ENCODE measurements at places on chromosomes 16 and 17. TPM values are rescaled to one million over a fixed set of nuclear protein-coding genes. Genes with fewer than 3 reads are reported as not detected.

Gene P2RX5
- 18.3 TPM for total RNA-seq

Gene HOXB7
- 28.2 TPM for total RNA-seq

DNA sequence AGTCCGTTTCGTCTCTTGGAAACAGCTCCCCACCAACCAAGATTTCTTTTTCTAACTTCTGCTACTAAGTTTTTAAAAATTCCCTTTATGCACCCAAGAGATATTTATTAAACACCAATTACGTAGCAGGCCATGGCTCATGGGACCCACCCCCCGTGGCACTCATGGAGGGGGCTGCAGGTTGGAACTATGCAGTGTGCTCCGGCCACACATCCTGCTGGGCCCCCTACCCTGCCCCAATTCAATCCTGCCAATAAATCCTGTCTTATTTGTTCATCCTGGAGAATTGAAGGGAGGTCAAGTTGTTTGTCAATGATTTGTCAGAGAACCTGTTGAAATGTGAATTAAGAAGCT lies 48.2 kb downstream of the IL21R start:
- no peak for DNase-seq

GRCh38 chr17:74520790-74521480 lies 10.3 kb downstream of the CD300LB start:
- DNase-seq = no peak

DNA sequence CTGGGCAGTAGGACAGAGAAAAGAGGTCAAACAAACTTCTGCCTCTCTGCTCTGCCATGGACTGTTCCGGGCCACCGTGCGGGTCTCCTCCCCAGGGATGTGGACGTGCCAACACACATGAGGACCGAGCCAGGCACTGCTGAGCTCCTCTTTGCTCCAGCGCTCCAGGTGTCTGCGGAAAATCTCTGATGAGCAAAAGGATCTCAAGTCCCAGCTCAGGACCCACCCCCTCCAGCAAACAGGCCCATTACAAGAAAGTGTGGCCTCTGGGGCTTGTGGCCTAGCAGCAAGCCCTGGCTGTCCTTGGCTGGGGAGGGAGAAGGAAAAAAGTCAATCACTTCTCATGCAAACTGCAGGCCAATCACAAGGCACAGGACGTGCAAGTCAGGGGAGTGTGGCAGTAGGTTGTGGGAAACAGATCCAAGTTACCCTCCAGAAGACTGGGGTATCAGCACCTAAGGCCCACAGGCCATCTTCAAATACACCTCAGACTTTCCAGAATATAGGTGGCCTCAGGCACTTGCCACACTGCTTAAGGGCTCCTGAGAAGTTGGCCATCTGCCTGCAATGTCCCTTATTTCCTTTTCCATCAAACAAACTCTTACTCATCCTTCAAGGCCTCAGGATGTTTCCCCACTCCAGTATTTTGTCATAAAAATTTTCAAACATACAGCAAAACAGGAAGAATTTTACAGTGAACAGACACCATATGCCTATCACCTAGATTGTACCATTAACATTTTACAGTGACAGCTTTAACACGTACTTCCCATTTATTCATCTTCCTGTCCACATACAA lies 36.0 kb upstream of the SREBF1 start:
- DNase-seq = peak; percentile 55

- no peak for DNase-seq
Measured at GRCh38 chr17:42833767-42834422, 698 bp downstream of the PSME3 start.

DNA sequence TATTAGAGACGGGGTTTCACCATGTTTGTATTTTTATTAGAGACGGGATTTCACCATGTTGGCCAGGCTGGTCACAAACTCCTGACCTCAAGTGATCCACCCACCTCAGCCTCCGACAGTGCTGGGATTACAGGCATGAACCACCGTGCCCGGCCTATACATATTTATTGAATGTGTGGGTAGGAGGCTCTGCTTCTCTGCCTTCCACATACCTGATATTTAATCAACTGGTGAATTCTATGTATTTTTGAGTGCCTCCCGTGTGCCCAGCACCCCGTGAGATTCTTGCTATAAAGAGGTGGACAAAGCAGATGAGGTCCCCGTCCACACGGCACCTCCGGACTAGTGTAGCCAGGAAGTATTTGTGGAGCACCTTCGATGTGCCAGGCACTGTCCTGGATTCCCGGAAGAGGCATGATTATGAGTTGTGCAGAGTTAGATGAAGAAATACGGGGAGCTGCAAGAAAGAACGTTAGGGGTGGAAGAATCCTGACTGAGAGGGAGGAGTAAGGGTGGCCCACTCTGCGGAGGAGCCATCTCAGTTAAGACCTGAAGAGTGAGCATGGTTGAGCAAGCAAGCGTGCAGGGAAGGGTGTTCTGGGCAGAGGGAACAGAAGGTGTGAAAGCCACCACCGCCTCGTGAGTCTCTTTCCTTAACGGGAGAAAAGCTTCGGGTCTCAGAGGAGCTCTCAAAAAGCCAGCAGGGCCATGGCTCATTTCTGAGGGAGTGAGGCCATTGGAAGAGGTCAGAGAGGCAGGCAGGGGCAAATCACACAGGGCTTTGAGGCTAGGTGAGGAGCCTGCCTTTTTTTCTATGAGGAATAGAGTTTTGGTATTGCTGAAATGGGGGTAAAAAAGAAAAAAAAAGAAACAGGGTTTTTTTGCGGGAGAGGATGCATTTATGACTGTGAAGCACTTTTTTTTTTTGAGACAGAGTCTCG lies 21.2 kb downstream of the CRISPLD2 start:
- no peak for DNase-seq

DNA sequence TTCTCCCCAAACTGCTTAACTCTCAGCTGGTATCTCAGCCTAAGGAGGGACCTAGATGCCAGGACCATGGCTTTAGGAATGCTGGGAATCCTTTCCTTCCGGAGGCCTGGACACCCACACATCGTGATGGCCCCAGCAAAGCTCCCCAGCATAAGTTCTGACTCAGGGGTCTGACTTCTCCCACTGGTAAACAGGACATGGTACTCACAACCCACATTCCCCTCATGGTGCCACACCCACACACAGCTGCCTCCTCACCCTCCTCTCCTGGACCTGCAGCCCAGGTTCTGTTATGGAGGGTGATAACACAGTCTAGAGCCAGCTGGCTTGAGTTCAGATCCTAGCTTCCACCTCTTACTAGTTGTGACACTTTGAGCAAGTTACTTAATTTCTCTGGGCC lies 719 bp upstream of the RNF227 start:
- DNase-seq = no peak

- DNase-seq = no peak
Measured at GRCh38 chr16:72198771-72199201, 26.8 kb upstream of the PMFBP1 start.

DNA sequence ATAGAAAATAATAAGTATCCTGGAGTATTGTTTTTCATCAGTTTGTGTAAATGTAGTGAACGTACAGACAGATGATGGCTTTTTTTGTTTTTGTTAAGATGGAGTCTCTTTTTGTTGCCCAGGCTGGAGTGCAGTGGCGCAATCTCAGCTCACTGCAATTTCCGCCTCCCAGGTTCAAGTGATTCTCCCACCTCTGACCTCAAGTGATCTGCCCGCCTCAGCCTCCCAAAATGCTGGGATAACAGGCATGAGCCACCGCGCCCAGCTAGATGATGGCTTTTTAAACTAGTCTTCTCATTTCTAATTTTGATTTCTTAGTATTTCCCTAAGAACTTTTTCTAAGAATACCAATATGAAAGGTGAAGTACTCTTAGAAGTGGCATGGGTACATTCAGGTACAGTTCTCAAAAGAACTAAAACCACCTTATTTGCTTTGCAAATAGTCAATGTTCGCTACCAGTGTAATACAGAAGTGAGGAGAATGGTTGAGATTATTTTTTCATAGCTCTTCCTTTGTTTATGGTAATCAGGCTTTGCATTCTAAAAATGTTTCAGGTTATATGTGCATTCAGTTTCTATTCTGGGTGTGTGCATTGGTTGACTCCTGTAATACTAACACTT lies 34.2 kb downstream of the TTC19 start:
- no peak for DNase-seq

DNA sequence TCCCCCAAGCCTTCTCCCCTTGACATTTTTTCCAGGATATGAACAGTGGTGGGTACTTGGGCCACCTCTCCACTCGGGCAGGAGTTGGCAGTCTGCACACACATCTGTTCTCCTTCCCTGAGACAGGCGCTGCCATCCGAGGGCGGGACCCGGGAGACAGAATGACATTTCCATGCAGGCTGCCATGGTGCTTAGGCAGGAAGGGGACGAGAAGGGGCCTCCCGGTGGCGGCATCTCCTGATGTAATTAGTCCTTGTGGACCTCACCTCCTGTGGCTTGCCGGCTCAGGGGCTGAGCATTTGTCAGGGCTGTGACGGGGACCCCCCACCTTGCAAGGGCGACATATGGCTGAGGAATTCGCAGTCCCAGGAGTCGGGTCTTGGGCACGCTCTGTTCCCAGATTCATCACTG lies 197.2 kb downstream of the FOXL1 start:
- no peak for DNase-seq

Gene C17orf78
- not detected for total RNA-seq

Gene TAF15
- 187 TPM for total RNA-seq

- no peak for DNase-seq
Measured at GRCh38 chr17:75572713-75573539, 14.7 kb upstream of the MYO15B start.

DNA sequence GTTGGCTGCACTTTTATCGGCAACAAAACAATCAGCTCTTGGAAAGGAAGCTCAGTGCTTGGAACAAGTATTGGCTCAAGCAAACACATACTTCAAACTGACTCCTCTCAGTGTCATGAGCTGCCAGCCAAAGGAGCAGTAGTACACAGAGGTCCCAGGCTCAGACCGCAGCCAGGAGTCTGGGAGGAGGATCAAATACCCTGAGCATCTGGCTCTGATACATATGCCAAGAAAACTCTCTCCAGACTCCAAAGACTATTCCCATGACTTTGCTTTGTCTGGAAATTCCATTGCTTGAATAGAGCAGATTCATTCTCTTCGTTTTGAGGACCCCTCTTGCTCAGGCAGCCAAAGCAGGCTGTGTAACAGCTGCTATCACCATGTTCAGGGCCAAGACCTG lies 501.6 kb upstream of the PSMD7 start:
- DNase-seq = no peak

Gene ZNF785
- 30.9 TPM for total RNA-seq

Gene NRN1L
- total RNA-seq = 1.3 TPM

Gene NPIPA8
- total RNA-seq = 0.50 TPM

GRCh38 chr17:44865931-44866330 lies 18.2 kb downstream of the HIGD1B start:
- no peak for DNase-seq

GRCh38 chr16:85312642-85313525 lies 200.6 kb upstream of the CIBAR2 start:
- DNase-seq = no peak

- DNase-seq = peak; percentile 46
Measured at GRCh38 chr17:19306160-19307111, 56.1 kb downstream of the B9D1 start.

Gene FOXF1
- not detected for total RNA-seq

DNA sequence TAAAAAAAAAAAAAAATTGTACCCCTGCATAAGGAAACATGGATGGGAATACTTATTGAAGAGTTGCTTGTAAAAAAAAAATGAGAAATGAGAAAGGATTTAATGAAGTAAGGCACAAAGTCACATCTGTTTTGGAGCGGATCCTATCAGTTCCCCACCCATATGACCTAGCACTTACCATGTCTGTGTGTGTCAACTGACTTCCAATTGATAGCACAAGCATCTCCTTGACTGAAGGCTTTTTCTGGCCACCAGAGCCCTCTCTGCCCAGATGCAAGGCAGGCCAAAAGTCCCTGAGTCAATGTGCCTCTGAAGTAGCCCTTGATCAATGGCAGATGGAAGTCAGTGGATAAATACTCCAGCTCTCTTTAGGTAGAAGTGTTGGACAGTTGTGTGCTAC lies 13.4 kb upstream of the NLK start:
- DNase-seq = no peak

DNA sequence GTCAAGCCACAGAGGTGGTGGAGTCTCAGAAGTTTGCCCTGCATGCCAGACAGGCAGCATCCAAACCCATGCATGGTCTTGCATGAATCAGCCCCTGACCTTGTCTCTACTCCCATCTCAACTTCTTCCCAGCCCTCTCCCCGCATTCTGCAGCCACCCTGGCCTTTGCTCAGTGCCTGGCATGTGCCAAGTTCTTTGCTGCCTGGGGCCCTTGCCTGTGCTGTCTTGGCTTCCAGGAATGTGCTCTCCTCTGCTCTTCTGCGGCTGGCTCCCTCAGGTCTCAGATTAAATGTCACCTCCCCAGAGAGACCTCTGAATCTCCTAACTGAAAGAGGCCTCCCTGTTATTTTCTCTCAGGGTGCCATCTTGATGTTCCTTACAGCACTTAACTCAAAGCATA lies 17.6 kb downstream of the DRC3 start:
- DNase-seq = peak; percentile 85

Gene RAB26
- 29.5 TPM for total RNA-seq

Gene ZBTB4
- total RNA-seq = 50.6 TPM
